Activated CD4-positive, alpha-beta memory T cell treated with anti-CD3 and anti-CD28 coated beads for 36 hours (primary cell): ENCODE measurements at places on chromosomes 7 and 10. TPM values are rescaled to one million over a fixed set of nuclear protein-coding genes. Genes with fewer than 3 reads are reported as not detected.

- DNase-seq: no peak
Measured at GRCh38 chr7:151342102-151342646, 562 bp downstream of the NUB1 start.

PILRB gene
- 30.2 TPM for total RNA-seq

GRCh38 chr7:105210721-105211205 lies 178.0 kb downstream of the SRPK2 start:
- DNase-seq: no peak

DNA sequence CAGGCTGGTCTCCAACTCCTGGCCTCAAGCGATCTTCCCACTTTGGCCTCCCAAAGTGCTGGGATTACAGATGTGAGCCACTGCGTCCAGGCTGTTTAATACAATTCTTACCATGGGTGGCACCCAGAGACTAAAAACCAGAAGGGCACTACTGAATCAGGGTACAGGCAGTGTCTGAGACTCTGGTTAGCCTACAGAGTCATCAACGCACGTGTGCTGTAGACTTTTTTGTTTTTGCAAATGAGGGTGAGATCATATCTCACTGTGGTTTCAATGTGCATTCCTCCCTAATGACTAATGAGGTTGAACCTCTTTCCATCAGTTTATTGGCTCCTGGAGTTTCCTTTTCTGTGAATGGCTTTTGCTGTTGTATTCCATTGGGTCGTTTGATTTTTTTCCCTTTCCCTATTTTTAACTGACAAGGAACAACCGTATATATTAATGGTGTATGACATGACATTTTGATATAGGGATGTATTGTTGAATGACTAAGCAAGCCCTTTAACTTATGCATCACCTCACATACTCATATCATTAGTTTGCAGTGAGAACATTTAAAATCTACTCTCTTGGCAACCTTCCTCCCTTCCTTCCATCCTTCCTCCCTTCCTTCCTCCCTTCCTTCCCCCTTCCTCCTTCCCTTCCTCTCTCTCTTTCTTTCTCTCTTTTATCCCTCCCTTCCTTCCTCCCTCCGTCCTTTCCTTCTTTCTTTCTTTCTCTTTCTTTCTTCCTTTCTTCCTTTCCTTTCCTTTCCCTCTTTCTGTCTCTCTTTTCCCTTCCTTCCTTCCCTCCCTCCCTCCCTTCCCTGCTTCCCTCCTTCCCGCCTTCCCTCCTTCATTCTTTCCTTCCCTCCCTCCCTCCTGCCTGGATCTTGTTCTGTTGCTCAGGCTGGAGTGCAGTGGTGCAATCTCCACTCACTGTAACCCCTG lies 9.3 kb upstream of the TMEM270 start:
- peak; percentile 55 for DNase-seq

PRXL2A gene
- total RNA-seq: 10.1 TPM

- DNase-seq: peak; percentile 23
Measured at GRCh38 chr10:97280783-97281182, 11.7 kb downstream of the ARHGAP19 start.

- DNase-seq: no peak
Measured at GRCh38 chr7:70636169-70636568, 495.8 kb upstream of the GALNT17 start.

ZNF92 gene
- 12.9 TPM for total RNA-seq

DNA sequence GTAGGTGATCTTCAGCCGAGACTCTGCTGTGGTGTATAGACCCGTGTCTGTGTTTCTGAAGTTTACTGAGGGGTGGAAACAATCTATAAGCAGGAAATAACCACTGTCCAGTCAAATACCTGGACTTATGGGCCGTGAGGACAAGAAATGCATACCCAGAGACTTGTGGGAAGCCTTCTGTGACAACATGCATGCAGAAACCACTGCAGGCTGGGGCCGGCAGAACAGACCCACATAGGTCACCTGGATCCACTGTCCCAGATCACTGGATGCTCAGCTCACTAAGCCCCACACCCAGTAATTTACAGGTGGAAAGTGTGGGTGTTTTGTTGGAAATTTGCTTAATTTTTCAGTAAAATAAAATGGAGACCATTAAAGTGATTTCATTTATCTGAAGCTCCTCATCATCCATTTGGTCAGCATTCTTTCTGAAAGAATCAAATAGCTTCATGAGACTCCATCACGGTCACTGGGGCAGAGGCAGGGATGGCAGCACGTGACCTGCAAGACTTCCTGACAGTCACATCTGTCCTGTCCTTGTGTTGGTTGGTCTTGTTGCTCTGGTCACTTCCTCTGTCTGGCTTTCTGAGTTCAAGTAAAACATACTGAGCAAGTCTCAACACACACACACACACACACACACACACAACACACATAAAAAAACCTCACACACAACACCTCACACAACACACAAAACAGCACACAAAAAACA lies 108.3 kb downstream of the TNS3 start:
- no peak for DNase-seq
